Daoy (cell line): ENCODE measurements at places on chromosomes 6 and 20. TPM values are rescaled to one million over a fixed set of nuclear protein-coding genes. Genes with fewer than 3 reads are reported as not detected.

The SCRT2 gene
- total RNA-seq: not detected in 2 replicates

The VGLL2 gene
- total RNA-seq: not detected in 2 replicates

The HMGCLL1 gene
- not detected in 2 replicates for total RNA-seq

GRCh38 chr6:45577836-45578504 lies 200.2 kb upstream of the SUPT3H start:
- DNase-seq: no peak

GRCh38 chr20:37911261-37911660 lies 8.3 kb downstream of the VSTM2L start:
- DNase-seq: no peak

DNA sequence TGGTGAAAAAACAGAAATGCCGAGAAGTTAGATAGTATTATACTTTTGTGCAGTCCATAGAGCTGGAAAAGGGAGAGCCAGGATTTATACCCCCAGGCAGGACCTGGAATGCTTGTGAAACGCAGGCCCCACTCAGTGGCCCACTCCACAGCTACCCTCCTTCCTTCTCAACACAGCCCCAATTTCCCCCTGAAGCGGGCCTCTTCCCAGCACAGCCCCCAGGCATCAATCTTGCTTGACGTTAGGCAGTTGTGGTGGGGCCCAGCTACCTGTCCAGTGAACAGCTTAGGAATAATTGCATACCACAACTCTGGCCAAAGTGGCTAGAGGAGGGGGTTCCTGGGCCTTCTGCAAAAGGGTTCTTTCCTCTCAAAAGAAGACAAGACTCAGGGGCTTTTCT lies 61.3 kb downstream of the PPP1R3G start:
- DNase-seq: no peak

- DNase-seq: no peak
These were observed 87.3 kb downstream of the FAM120B start for GRCh38 chr6:170393807-170394399.
